HS-5 (cell line): ENCODE measurements at places on chromosomes 5 and 9.

GRCh38 chr5:168602517-168602916, 23.3 kb upstream of the PANK3 start:
- no peak for DNase-seq

DNA sequence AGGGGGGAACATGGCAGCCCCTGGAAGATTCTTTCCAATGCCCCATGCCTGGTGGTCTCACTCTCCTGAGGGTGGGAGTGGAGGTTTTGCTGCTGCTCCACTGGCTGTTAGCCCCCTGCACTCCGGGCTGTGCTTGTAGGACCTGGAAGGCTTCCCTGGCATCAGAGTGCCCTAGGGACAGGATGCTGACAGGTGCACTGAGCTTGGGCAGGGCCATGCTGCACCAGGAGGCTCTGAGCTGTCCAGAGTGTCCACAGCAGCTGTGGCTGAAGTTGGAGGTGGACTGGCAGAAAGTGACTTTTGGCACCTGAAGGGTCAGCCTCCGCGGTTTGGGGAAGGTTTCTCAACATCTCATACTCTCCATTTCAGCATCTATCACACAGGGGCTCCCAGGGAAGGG, 249.1 kb downstream of the GADD45G start:
- no peak for DNase-seq

- peak; percentile 77 for DNase-seq
These were observed 125.3 kb downstream of the ST8SIA4 start for GRCh38 chr5:100777680-100778300.

- no peak for DNase-seq
These were observed 65.9 kb upstream of the C5orf46 start for GRCh38 chr5:147972076-147972840.

- DNase-seq, result no peak
These were observed 54.6 kb downstream of the MARCHF3 start for GRCh38 chr5:126975796-126976195.

DNA sequence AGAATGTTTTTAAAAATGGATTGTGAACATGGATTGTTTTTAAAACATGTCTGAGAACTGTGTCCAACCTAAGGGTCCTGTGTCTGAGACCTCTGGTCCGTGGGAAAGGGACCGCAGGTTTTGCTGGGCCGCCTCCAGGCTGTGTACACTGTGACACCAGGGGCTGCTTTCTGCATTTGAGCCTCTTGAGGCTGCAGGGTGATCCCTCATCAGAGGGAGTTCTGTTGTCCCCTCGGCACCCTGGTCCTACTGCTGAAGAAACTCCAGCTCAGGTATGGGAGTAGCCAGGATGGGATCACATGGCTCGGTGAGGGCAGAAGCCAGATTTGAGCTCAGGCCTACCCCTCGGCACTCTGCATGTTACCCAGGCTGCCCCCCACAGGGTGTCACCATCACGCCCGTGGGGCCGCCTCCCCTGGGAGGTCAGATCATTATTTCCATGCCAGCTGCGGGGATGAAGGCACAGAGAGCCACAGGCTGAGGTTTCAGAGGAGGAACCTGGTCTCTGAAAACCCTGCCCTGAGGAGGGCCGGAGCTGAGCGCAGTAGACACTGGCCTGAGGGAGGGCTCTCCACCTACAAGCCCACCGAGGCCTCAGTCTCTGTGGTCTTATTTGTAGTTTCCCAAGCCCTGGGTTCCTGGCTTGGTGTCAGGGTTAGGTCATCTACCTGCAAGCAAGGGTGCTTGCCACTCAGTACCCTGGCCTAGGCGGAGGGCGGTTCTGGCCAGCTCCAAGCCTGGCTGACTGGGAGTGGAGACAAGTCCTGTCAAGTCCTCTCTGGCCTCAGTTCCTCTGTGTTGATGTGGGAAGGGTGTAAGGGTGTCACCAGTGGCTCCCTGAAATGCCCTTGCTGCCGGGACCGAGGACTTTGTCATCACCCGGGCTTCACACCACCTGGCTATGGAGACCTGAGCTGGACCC, 2.8 kb downstream of the PRR7 start:
- DNase-seq, result no peak

DNA sequence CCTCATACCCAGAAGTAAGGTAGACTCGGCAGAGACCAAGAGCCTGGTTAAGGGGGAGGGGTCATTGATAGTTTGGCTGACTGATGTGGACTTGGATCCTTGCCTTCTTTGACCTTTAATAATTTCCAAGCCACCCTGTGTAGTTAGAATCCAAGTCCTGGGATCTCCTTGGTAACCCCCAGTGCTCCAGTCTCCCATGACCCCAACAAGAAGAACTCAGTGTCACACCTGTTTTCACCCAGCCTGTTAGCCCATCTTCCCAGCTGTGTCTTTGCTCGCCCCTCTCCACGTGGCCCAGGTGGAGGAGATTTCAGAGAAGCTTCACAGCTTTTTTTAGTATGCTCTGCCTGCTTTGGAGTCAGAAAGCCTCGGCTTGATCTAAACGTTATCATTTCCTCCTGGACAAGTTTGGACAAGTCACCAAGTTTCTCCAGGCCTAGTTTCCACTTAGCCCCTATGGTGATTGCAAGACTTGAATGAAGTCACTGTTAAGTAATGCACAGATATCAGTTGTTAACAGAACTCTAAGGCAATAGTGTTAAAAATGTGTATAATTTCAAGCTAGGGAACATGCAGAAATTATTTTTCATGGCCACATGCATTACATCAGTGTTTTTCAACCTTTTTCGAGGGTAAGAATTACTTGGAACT, 170.0 kb downstream of the TMEM38B start:
- no peak for DNase-seq

DNA sequence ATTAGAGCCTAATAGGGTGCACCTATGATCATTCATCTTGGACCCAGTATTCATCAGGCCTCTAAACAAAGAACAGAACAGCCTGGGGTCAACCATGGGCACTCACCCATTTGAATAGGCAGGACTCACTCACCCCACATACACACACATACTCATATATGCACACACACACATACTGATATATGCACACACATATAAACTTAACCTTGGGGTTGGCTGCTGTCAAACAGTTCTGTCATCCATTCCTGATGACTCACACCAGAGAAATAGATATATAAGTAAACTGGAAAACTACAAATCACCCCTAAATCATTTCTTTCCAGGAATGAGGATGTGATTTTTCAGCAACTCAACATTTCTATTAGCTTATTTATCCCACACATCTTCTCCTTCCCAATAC, 51.3 kb downstream of the ARL15 start:
- no peak for DNase-seq

GRCh38 chr5:11467588-11467987, 436.7 kb downstream of the CTNND2 start:
- DNase-seq, result no peak

DNA sequence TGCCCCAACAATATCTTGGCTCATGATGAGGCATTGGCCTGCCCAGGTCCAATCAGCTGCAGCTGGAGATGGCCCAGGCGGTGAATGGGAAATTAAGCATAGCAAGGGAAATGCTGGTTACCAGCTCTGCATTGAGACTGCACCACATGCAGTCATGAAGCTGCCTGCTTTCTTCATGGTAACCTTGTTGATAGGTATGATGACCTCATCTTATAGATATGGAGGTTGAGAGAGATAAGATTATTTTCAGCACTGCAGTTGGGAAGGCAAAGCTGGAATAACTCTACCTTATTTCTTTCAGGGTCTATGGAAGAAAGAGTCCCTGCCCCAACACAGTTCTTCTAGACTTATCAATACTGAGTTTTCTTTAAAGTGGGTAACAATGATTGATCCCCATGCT, 180.1 kb downstream of the ICE1 start:
- DNase-seq, result no peak

GRCh38 chr9:99244344-99245260, 22.5 kb downstream of the SEC61B start:
- DNase-seq, result no peak
